ENCODE measurements at places on chromosomes 11 and 22. TPM values are rescaled to one million over a fixed set of nuclear protein-coding genes. Genes with fewer than 3 reads are reported as not detected.
A peak's percentile ranks its signal among the peaks of the same experiment; 100 is the strongest.

GRCh38 chr22:22884010-22884887 lies 3.4 kb upstream of the IGLL5 start:
- no peak overlapping the region for H3K4me3 ChIP-seq
- DNase-seq, result peak; percentile 70
- H3K4me1 ChIP-seq, result peaks cover 21% of the 10 kb centered on the region
- peaks cover 18% of the 10 kb centered on the region for H3K27me3 ChIP-seq

Gene OR51B5
- not detected for total RNA-seq

DNA sequence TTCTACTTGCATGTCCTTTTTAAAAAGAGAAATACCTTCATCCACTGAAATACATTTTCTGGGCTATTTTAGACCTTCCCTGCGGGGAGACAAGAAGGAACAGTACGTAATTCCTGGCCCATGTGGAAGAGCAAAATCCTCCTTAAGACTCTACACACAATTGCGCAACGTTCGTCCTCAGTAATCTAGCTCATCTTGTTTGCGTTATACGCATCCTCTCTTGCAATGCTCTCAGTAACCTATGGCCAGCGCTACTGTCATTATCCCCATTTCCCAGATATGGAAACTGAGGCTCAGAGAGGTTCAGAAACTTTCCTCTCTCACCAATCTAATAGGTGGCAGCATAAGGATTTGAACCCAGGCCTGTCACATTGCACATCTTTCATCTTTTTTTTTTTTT lies 54.6 kb downstream of the RPUSD4 start:
- no peak overlapping the region for H3K4me3 ChIP-seq
- no peaks in the 10 kb centered on the region for H3K4me1 ChIP-seq
- H3K36me3 ChIP-seq, result peaks cover 4% of the 10 kb centered on the region
- H3K27ac ChIP-seq, result no peak overlapping the region

DNA sequence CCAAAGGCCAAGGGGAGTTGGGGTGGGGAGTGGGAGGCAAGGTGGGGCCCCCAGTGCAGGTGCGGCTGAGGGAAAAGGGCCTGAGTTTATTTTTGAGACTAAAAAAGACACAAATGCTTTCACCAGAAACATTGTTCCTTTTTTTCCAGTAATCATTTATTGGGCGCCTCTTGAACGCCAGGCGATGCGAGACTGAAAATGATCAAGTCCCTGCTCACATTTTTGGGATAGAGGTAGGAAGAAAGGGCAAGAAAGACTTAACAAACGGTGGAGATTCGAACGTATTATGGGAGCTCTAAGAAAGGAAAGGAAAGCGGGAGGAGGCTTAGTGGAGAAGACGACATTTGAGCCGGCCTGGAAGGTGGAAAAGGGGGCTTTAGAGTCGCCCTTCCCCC lies 796 bp upstream of the SF3B2 start:
- peak overlapping the region; percentile 99 for H3K4me3 ChIP-seq
- peaks cover 30% of the 10 kb centered on the region for H3K4me1 ChIP-seq
- peaks cover 26% of the 10 kb centered on the region for H3K36me3 ChIP-seq
- H3K27ac ChIP-seq, result peak overlapping the region; percentile 78
- peaks cover 9% of the 10 kb centered on the region for H3K27me3 ChIP-seq

Gene TEX54
- not detected for total RNA-seq

Gene MRGPRF
- total RNA-seq, result not detected
